ENCODE measurements at places on chromosomes 12 and 14.

GRCh38 chr14:26525085-26525484, 72.7 kb downstream of the NOVA1 start:
- DNase-seq, result peak; percentile 3

DNA sequence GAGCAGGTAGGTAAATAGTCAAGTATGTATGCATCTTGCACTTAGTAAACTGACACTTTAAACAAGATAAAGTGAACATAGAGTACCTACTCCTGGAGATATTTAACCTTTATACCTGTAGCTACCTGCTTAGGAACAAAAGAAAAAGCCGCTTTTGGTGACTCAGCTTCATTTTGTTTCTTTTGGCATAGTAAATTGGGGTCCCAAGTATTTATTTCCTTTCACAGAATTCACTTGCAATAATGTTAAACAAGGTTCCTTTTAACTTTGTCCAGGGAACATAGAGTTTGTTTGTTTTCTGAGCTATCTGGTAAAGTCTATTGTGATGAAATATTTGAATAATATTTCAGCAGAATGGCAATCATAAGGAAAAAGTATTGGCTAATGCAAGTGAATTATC, 20.0 kb downstream of the SLCO1B3 start:
- no peak for DNase-seq

- DNase-seq, result peak; percentile 96
Observed at GRCh38 chr12:123043536-123044001, 63.1 kb downstream of the ARL6IP4 start.

- peak; percentile 75 for DNase-seq
Observed at GRCh38 chr12:31585271-31585670, 5.7 kb downstream of the DENND5B start.

DNA sequence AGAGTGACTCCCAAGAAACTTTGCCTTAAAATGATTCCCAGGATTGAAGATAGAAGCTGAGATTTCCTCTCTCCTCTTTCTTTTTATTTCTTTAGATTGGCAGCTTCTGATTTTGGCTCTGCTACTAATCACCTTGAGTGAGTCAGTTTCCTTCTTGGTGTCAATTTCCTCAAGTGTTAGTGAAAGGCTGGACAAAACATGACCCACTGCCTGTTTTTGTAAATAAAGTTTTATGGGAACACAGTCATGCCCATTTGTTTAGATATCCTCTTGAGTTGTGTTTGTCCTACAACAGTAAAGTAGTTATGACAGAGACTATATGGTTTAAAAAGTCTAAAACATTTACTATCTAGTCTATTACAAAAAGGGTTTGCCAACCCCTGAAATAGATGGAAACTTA, 227.2 kb upstream of the TBX3 start:
- DNase-seq, result no peak

GRCh38 chr14:104554088-104554607, 25.4 kb upstream of the C14orf180 start:
- no peak for DNase-seq

DNA sequence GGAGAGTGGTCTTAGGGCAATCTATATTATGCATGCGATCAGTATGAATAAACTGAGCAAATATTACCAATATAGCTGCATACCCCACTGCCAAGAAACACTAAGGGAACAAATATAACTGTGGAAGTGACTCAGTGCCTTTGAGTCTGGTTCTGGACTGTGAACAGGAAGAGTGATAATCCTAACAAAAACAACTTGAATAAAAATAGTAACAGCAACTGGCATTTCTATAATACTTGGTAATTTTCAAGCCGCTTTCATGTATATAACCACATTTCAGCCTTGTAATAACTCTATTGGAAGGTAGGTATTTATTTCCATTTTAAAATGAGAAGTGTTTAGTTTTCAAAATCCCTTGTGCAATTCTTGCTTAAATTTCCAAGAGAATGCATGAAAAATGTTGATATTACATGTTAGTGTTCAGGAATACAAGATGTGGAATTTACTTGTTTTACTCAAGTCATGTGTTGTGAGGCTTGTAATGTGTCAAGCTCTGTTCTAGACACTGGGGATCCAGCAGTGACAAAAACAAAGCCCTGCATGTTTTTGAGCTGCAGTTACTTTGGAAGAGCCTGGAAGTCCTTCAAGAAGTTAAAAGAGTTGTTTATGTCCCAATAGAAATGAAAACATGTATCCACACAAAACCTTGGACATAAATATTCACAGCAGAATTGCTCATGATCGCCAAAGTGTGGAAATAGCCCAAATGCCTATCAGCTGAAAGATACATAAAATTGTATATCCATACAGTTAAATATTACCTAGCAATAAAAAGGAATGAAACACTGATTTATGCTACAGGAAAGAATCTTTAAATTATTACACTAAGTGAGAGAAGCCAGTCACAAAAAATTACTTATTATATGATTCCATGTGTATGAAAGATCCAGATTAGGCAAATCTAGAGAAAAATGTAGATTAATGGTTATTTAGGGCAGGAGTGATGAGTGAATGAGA, 338.1 kb upstream of the TMEM132C start:
- peak; percentile 69 for DNase-seq

GRCh38 chr12:96326628-96327227, 73.5 kb downstream of the CDK17 start:
- no peak for DNase-seq

GRCh38 chr14:73753124-73753886, 39.1 kb upstream of the PNMA1 start:
- DNase-seq, result no peak

- DNase-seq, result peak; percentile 49
Observed at GRCh38 chr14:51638071-51638944, 13.4 kb upstream of the FRMD6 start.

DNA sequence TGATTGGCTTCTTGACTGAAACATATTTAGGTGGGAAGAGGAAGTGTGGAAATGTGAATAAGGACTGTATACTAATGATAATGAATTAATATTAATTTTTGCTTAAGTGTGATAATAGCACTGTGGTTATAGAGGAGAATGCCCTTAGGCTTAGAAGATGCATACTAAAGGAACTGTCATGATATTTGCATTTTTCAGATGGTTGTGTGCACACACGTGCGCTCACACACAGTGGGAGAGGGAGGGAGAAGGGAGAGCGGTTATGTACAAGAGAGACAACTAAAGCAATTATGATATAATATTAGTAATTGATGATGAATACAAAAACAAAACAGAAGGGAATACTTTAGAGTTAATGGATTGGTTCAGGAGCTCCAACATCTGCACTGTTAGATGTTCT, 54.2 kb downstream of the RCOR1 start:
- no peak for DNase-seq

DNA sequence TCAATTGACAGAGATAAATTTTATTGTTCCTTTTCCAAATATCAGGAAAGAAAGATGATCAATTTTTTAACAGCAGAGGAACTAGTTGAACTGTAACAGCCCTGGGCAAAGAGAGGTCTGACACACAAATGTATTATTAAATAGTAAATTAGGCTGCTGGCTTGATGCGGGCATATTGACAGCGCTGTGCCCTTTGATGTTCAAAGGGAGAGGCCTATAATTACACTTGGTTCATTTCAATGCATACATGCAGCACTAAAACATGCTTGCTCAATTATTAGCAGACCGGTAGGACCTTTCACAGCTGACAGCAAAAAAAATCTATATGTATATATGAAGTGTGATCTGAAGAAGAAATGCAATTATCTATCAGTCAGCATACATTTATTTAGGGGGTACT, 219.8 kb downstream of the SLC2A13 start:
- DNase-seq, result no peak

DNA sequence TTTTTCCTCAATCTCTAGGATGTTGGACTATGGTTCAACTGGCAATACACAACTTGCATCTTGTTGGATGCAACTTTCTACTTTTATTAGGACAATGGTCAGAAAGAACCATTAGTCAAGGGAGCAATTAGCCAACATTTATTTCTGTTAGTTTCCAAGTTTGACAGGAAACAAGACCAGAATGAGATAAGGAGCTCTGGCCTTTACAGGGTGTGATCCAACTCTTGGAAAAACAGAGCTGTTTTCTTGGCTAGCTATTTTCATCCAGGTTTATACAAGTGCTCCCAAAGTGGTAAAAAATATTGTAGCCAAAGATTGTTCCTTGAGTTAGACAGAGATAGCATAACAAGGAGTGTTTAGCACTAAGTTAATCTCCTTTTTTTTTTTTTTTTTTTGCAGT, 3.9 kb upstream of the SYNE2 start:
- DNase-seq, result no peak

DNA sequence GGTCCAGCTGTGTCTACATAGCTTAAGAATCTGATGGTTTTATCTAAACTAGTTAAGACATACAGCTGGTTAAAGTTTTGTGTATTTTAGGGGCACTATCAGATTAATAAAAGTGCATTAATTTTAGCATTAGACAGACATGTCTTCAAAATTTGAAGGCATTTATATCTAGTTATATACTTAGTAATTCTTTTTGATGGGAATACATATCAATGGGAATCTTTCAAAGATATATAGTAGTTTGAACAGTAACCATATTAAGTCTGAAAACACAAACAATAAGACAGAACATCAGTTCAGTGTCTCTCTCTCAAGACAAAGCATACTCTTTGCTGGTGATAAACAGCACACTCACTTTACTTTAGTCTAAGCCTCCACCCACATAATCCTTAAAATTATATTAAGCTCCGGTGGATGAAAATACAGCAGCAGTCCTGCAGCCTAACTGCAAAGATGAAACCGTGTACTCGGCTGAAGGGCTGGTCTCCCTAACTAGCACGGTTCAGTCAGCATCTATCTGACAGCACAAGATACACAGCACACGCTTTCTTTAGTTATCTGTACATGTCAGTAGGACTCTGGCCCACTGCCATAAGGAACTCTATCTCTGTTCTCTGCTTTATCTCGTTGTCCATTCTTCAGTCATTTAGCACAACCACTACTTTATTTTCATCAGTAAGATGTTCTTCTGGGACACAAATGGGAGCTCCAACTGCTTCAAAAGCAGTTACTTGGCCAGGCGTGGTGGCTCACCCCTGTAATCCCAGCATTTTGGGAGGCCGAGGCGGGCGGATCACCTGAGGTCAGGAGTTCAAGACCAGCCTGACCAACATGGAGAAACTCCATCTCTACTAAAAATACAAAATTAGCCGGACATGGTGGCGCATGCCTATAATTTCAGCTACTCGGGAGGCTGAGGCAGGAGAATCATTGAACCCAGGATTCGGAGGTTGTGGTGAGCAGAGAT, 80.5 kb downstream of the MED13L start:
- DNase-seq, result no peak

DNA sequence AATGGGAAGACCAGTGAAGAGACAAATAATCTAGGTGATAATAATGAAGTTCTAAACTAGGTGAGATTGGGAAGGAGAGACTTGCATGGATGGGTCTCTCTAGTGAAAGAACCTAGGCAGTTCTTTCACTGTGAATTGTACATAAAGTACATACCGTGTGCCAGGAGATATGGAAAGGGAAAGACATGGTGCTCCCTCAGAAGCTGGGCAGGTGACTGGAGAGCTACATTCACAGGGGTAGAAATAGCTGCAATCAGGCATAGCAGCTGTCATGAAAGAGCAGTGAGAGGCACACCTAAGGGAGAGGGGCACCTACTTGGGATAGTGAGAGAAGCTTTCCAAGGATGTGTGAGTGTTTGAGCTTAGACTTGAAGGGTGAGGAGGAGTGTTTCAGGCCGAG, 9.3 kb downstream of the STK38L start:
- DNase-seq, result no peak

DNA sequence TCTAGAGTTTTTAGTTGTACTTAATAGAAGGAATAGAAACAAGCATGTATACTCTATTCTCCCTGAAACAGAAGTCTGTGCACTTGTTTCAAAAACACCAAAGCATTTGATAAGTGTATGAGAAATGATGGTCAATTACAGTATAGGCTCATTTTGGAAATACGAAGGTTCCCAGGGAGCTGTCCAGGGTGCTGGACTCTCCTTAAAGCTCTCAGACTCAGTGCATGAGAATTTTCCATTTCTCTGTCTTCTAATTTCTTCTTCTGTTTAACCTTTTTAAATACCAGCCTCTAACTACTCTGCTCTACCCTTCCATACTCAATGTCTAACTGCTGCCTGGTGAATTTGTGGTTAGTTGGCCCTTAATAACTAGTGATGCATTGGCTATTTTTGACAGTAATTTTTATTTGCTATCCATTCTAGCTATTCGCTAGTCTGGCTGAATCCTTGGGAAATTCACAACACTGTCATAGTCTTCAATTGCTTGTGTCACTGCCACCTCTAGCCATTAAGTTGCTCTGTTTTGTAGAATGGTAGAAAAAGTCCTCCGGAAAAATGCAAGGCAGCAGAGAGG, 229.2 kb downstream of the NRXN3 start:
- peak; percentile 3 for DNase-seq

- no peak for DNase-seq
Observed at GRCh38 chr12:257521-258321, 4.9 kb downstream of the SLC6A13 start.

DNA sequence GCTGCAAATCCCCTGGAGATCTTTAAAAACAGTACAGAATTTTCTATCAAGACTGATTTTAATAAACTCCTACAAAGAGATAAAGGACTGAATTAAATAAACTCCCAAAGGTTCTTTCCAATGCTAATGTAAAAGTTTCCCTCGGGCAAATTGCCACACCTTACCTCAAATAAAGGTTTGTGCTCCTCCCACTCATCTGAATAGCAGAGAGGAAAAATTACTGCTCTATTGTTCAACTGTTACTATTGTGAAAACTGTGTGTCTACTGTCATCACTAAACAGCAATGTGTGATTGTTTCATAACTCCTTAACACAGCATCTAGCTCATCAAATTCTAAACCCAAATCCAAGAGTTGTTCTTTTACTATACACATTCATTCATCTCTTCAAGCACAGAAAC, 3.2 kb downstream of the SPTLC2 start:
- DNase-seq, result no peak

DNA sequence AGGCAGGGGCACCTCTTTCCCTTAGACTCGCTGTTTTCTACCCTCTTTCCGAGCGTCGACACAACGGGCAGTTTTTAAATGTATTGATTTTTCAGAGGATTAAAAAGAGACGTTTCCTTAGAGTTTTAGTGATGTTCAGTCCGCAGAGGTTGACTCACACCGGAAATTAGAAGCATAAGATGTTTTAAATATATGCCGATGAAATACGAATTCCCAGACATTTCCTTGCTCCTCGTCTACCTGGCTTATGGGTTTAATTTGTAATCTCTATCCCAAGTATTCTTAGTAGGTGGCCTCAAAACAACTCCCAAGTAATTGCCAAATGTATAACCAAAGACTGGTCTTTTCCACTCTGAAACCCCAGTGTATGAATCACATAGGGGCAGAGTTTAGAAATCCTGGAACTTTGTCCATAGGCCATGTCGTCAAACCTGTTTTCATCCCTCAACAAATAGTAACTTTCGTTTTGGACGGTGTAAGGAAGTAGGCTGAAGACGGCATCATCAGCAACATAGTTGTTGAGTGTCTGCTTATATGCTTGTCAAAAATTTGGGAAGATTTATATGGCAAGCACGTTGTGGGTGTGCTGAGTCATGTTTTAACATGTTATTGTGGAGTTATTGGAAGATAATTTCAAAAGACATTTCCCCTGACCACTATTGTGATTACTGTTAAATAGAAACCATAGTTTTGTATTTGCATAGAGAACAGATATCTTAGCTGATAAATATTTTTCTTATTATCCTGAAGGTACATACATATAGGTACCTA, 824 bp downstream of the TBK1 start:
- DNase-seq, result peak; percentile 81

GRCh38 chr12:132672678-132673077, 14.5 kb downstream of the POLE start:
- no peak for DNase-seq

- DNase-seq, result no peak
Observed at GRCh38 chr14:85613496-85613895, 83.6 kb downstream of the FLRT2 start.
